ENCODE measurements at places on chromosomes 1 and 21.

- DNase-seq: no peak
Measured at GRCh38 chr1:199856216-199856780, 171.2 kb upstream of the NR5A2 start.

GRCh38 chr1:36446271-36446670 is 4.0 kb downstream of the OSCP1 start:
- no peak for DNase-seq

- no peak for DNase-seq
Measured at GRCh38 chr1:156862997-156863599, 2.4 kb downstream of the NTRK1 start.

GRCh38 chr1:9440261-9440660 is 99.0 kb upstream of the SLC25A33 start:
- no peak for DNase-seq

DNA sequence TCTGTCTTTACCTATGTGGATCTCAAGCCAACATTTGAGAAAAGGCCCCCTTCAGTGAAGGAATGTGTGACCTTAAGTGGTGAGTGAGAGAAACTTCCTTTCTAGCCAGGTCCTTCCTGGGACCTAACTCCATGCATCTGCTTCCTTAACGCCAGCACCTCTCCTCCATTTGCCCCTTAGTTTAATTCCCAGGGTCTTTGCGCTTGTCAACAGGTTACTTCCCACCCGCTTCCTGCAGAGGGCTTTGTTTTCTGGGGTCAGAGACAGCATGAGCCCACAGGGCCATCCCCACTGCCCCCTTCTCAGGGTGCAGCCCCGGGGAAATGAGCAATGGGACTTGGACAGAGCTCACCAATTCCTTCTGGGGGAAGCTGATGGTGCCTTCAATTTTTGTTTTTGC is 54.8 kb downstream of the EVA1C start:
- no peak for DNase-seq

DNA sequence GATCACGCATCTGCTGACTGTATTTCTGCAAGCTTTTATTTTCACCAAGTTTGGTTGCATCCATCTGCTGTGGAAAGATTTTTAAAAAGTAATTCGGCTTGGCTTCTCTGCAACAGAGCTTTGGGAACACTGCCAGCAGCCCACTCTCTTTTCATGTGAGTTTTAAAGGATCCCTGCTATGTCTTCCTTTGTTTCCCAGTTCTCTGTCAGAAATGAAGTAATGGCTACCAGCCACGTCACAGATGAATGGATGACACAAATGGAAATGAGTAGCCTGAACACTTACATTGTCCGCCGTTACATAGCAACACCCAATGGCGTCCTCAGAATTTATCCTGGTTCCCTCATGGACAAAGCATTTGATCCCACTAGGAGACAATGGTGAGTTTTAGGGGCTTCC is 80.6 kb upstream of the RAVER2 start:
- no peak for DNase-seq

DNA sequence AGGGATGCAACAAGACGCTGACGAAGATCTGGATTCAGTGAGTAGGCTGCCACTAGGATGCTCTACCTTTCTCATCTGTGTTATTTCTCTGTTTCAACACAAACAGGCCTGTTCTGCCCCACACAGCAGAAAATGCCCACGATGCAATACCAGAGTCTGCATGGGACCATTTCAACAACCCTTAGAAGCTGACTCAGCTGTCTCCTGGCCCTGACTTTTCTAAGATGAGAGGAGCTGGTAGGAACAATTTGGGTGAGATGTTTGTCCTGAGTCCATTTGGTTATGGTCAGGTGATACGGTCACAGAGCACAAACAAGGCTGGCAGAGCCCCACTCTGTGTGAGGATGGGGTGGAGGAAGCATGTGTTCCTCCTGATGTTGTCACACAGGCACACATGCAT is 11.5 kb upstream of the SLC2A1 start:
- no peak for DNase-seq

DNA sequence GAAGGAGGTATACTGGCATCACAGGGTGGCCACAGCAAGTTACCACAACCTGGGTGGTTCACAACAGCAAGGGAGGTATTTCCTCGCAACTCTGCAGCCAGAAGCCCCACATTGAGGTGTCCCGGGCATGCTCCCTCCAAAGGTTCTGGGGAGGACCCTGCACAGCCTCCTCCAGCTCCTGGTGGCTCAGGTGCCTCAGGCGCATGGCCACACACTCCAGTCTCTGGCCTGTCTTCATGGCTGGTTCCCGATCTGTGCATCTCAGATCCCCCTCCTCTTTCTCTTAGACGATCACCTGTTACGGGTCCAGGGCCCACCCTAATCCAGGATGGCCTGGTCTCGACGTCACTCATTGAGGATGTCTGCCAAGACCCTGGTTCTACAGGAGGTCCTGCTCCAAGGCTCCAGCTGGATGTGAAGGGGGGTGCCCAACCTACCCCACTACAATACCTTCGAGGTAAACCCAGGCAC is 6.7 kb upstream of the ARF1 start:
- DNase-seq: no peak

GRCh38 chr1:17614586-17614985 is 75.1 kb downstream of the ARHGEF10L start:
- no peak for DNase-seq

DNA sequence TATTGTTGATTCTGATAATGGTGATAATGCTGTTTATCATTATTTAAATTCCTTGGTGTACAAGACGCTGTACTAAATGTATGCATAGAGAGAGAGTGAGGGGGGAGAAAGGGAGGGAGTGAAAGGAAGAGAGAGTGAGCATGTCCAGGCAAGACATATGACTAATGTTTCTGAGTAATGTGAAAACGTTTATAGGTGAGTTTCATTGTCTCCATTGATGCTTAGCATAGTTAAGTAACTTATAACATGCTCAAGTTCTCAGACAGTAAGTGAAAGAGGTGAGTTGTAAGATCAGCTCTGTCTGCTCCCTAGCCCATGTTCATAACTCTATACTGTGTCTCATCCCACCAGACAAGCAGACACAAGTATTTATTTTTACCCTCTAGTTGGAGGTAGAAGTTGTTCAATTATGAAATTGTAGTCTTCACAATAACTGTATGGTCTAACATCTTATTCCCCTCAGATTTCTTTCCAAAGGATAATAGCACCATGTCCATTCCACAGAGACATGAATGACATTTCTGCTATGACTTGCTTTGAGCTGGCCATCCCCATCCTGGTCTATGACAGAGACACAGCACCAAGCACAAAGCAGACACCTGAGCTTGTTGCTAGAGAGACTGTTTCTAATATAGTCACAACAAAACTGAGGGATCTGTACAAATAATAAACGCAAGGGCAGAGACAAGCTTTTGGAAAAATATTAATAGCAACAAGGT is 285.1 kb downstream of the CACNA1E start:
- DNase-seq: no peak

Measured in activated CD4-positive, alpha-beta T cell treated with anti-CD3 and anti-CD28 coated beads for 1 hour (primary cell).